ENCODE measurements at places on chromosomes 5 and 9.

DNA sequence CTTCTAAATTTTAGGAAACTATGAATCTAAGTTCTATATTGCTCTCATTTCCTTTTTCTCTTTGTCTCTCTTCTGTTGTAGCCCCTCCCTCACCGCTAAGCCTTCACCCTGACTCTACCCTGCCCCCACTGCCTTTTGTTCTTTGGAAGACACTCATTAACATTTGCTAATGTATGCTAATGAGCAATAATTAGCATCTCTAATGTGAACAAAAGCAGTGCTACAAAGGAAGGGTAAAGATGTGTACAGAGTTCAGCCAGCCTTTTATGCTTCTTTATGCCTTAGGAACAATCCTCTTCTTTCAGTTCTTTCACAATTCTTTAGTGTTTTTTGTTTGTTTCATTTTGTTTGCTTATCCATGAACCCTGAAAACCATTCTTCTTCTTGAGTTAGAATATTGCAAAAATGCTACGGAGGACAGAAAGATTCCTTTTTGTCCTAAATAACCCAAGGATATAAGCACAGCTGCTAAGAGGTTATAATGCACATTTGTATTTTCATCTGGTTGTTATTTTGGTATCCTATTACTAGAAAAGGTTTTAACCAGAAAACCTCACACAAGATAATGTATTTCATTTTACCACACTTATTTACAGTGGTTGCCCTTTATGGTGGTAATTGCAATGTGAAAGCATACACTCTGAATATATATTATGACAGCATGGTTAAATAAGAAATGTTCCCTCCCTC is 159.3 kb downstream of the TMC1 start:
- no peak for DNase-seq

DNA sequence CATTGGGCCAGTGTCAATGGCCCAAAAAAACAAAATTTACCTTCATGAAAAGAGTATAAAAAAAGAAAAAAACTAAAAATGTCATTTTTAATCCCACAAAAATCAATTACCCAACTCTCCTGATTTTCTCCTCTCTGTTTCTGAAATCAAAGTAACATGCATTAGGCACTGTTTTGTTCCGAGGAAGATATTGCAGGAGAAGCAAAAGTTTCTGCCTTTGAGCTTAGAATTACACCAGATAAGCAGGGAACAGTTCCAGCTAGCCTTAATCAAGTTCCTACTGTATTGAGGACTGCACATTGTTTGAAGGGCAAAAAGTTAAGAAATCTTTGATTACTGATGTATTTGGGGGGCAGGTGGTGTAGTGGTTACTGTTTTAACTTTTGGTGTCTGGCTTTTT is 1.1 kb upstream of the PRKAA1 start:
- DNase-seq: no peak

- no peak for DNase-seq
Measured at GRCh38 chr5:178201221-178201926, 3.0 kb upstream of the HNRNPAB start.

DNA sequence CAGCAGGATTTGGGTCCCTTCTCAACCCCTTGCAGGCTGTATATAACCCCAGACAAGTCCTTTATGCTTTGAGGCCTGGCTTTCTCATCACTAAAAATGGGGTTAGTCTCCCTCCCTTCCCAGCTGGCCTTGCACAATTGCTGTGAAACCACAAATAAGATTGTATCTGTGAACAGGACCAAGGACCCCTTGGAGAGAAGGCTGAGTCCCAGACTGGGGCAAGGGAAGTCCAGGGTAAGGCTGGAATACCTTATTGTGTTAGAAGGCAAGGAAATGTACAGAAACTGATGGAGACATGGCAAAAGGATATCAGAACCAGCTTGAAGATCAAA is 11.4 kb downstream of the MACROH2A1 start:
- no peak for DNase-seq

DNA sequence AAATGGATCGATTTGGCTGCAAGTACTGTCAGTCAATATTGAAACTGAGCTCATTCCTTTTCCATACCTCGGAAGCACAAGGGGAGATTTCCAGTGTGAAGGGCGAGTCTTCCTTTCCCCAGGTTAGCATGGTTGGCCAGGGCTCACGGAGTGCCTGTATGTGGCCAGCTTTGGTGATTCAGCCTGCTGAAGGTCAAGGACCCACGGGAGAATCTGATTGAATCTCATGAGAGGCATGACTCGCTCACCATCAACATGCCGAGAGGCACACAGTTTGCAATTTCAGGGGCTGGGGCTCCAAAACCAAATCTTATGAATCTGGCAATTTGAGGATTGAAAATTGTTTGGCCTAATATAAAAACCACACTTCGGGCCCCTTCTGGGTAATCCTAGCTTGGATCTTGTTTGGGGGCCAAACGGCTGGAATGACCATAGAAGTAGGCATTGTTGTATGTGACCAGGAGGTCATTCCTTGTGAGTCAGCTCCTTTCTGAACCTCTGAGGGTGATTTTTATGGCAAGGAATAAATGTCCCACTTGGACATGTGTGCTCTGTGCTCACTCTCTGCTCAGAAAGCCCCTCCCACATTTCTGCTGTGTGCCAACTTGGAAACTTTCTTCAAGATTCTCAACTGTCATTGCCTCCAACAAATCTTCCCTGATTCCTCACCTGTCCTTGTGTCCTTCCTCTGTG is 69.8 kb downstream of the DOCK2 start:
- no peak for DNase-seq

DNA sequence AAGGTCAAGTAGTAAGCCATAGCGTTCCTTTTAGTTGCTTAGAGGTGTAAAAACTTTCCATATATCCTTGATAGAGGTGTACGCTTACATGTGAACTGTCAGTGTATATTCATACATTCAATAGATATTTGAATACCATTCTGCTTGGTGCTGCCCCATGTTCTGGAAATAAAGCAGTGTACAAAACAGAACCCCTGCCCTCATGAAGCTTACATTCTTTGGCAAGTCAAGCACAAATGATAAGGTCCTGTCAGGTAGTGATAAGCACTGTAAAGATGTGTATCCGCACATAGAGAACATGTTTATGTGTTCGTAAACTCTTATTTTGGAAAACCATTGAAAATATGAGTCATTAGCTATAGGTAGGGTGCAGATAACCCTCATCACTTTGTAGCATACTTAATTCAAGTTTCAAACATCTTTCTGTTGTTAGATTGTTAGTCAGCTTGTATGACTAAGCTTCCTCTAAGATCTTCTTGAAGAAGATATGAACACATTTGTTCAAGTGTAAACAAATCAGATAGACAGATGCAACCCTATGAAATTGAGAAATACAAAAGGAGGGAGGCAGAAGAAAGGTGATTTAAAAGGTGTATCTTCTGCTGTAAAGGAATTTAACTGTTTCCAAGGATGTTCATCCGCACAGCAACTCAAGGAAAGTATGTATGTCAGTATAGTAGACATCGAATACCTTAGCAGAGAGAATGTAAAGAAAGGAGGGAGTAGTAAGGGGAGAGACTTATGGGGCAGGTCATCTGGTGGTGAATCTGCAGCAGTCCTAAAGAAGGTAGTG is 1.6 kb downstream of the GTF3C4 start:
- no peak for DNase-seq

- DNase-seq: no peak
Measured at GRCh38 chr5:122007546-122007945, 45.8 kb downstream of the SRFBP1 start.

DNA sequence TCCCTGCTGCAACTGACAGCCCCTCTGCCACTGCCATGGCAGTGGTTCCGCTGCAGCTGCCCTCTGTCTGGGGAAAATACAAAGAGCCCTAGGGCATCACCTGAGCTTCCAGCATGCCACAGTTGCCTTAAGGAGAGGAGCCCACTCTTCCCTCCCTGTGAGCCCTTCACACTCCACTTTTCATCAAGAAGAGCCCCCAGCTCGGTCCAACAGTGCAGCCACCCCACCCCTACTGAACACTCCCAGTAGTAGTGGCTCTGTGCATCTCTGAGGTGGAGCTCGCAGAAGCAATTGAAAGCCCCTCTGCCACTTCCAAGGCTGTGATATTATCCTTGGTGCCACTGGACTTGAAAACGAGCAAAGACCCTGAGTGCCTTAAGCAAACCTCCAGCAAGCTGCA is 696.8 kb upstream of the COX7C start:
- no peak for DNase-seq

- DNase-seq: no peak
Measured at GRCh38 chr5:173671121-173671949, 54.9 kb upstream of the BOD1 start.

DNA sequence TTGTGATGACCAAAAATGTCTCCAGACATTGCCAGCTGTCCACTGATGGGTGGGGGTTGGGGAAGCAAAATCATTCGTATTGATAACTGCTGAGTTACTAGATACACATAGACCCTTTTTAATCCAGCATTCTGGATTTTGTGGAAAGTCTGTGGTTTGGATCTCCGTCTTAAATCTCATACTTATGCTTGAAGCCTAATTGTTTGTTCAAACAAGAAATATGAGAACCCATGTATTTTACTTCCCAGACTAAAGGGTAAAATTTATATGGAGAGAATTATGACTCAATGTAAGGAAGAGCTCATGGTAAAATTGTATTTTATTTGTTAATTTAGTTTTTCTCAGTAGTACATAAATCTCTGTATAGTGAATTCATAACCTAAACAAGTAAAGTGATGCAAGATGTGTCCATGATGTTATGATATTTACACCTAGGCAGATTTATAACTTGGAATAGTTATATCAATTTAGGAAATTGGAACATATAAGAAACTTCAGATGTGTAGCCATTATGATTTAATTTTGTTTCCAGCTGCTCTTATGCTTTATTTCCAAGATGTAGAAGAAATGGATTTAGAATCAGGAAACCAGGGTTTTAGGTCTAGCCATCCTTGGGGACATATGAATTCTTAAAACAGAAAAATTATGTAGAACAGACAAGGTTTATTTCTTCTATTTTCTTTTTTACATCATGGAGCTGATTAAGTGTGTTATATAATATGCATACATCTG is 4.5 kb upstream of the OGN start:
- DNase-seq: no peak

- DNase-seq: no peak
Measured at GRCh38 chr9:82797534-82797933, 265.4 kb downstream of the RASEF start.

DNA sequence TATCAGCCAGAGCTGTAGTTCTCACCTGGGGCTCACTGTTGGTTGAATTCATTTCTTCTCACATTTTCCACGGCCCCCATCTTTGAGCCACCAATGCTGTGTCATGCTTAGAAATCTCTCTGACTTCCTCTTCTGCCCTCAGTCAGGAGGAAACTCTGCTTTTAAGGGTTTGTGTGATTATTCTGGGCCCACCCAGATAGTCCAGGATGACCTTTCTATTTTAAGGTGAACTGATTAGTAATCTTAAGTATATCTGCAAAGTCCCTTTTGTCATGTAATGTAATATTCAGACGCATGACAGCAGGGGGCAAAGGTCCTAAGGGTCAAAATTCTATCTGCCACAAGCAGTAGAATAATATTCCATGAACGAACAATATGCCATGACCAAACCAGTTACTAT is 88.4 kb downstream of the AK8 start:
- no peak for DNase-seq

- DNase-seq: no peak
Measured at GRCh38 chr5:42949348-42950115, 90.6 kb downstream of the ANXA2R start.

- DNase-seq: no peak
Measured at GRCh38 chr5:95937607-95938152, 24.0 kb downstream of the ELL2 start.

DNA sequence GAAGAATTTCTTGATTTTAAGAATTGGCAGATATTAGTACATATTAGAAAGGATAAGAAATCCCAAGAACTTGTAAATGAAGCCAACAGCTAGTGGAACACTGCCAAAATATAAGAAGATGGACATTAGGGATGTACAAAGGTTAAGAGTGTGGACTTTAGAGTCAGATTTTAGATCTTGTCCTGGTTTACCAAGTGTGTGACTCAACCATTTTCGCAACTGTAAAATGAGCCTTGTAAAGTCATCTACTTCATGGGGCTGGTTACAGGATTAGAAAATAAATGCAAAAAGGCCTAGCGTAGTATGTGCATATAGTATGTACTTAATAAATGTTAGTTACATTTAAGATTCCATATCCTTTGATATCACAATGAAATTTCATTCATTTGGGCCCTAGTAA is 260.0 kb downstream of the RAB3C start:
- no peak for DNase-seq

DNA sequence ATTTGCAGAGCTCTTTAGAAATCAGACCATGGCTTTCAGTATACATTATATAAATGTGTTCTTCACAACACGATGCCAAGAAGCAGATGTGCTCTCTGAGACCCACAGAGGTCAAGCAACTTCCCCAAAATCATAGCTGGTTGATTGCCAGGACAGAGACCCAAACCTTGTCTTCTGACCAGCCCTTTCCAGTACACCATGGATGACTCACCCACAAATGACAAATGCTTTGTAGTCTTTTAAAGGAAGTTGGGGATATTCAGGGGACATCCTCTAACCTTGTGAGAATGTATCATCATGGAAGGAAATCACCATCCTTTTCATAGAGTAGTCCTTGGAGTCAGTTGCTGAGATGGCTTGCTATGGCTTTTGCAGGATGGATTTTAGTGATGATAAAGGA is 30.1 kb downstream of the ZNF462 start:
- DNase-seq: no peak
